IPS DF 19.7 (cell line): ENCODE measurements at places on chromosomes 4 and X.

DNA sequence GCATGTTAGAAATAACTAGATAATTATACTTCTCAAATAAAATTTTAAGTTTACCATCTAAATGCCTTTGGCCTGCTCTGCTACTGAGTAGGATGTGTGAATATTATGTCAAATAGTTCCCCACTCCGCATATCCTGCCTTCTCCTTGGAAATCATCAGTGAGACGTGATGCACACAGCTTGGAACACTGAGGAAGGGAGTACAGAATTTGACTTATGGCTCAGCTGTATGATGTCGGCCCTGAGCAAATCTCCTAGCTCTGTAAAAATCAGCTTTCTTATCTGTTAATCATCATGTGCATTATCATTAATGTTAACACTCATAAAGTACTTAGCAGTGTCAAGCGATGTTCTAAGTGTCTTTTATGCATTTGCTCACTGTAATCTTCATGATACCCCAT, 241.0 kb upstream of the ANKRD50 start:
- no peak for DNase-seq

DNA sequence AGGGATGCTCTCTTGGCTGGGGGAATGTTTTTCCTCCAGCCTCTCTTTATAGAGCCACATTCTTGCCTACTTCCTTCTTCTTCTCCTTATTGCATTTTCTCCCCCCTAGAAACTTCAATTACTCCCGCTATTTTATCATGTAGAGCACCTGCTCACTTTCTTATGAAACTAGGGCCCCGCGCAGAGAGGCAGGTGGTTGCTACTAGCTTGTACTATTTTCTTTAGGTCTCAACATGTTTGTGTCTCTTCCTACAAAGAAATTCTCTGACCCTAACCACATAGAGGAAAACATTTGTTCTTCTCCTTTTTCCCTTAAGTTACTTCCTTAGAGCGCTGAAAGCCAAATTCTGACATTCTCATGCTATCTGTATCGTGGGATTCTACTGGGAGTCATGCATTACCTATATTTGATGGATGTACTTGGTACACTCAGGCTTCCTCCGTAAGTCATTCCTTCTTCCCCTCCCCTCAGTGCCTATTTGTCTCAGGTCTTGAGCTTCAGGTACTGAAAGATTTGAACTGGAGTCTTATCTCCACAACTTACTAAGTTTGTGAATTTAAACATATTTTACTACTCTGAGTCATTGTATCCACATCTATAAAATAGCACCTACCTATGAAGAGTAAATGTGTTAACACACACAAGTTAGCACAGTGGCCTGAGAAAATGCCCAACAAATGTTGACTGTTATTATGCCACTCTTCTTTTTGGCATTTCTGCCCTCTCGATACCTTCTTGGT, 159.1 kb upstream of the LEF1 start:
- no peak for DNase-seq

DNA sequence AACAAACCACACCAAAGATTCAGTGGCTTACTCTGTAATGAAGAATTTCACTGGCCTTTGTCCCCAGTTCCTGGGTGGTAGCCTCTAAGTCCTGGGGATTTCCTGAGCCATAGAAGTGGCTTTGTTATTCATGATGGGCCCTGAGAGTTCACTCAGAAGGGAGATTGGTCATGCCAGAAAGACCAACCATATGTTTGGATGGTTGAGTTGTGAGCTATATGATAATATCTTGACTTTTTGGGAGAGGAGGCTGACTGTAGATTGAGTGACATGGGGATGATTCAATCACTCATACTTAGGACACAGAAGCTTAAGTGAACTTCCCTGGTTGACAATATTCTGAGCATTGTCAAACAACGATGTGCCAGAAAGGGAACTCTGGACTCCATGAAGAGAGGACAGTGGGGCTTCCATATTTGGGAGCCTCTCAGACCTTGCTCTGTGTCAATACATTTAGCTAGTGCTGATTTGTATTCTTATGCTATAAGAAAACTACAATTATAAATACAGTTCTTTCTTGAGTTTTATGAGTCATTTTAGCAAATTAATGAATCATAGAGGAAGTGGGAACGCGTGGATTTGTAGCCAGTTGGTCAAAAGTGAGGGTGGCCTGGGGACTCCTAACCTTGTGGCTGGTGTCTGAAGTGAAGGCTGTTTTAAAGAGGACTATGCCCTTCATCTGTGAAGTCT, 392.0 kb downstream of the GBA3 start:
- peak; percentile 7 for DNase-seq

DNA sequence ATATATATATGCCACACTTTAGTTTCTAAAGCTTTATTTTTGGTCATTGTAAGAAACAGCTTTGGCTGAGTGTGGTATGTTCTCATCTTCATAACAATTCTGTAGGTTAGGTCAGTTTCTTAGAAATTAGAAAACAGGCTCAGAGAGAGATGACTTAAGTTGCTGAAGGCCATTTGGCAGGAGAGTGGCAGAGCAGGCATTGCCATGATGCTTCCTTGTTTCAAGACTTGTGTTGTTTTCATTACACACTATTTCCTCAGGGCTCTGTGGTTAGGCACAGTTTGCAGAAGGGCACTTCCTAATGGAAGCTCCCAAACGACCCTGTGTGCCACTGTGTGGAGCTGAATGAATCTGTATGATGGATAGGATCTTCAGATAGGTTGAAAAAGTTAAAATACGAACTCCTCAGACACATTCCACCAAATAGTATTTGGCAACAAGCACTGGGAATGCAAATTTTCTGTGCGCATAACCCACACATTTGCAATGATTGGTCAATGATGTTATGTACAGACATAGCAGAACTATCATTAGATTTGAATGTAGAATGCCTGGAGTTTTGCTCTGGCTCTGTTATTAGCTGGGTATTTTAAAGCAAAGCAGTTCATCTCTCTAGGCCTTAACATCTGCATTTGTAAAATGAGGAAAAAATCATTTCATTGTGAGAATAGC, 274.3 kb upstream of the HS3ST1 start:
- no peak for DNase-seq

DNA sequence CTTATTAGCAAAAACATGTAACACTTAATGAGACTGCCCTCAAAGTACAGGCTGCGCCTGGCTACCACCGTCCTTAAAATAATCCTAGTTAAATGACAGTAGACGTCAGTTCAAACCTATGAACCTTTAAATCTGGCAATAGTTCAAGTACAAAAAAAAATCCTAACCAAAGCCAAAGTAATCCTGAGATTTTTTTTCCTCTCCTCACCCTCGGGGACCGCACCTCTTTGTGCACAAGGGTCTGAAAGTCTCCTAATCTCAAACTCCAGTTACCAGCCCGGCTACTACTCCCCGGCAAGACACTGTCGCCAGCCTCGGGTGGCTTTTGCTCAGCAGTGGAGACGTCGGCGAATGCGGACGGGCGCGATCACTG, 439 bp downstream of the SEC31A start:
- no peak for DNase-seq

DNA sequence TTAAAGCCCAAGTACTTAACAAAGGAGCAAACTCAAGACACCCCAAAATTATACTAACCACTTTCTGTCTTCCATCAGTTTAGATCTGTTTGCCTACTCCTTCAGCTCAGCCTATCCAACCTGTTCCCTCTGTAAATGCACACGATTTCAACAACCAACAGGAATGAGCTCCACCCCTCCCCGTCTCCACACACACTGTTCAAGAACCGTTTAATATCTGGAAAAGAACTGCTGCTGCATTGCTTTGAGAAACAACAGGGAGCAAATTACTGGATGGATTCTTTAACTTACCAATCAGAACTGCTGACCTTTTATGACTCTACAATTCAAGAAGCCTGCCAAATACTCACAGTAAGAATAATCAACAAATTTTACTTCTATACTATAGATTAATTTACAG, 87.0 kb downstream of the FBXW7 start:
- no peak for DNase-seq
